Activated CD4-positive, CD25-positive, alpha-beta regulatory T cell treated with anti-CD3 and anti-CD28 coated beads, Interleukin-2, amount 50 U/mL, for 16 hours (primary cell): ENCODE measurements at places on chromosomes 3 and 15.

DNA sequence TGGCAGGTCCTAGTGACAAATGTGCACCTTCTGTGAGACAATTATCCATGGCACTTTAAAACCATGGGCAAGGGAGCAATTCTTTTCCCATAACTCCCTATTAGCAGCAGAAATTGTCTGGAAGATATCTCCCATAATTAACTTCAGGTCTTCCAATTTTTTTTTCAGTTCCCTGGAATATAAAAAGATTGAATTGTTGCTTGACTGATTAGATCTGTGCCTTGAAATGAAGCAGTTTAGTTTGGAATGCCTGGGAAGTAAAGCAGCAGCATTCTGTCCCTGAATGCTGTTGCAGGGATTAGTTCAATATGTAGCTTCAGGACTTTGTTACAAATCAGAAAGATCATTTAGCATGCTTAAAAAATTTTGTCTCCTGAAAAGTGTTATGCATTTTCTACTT, 137.0 kb upstream of the GOLGA6L4 start:
- no peak for DNase-seq

- DNase-seq: no peak
These were observed 88.8 kb upstream of the PPIB start for GRCh38 chr15:64251658-64252057.

DNA sequence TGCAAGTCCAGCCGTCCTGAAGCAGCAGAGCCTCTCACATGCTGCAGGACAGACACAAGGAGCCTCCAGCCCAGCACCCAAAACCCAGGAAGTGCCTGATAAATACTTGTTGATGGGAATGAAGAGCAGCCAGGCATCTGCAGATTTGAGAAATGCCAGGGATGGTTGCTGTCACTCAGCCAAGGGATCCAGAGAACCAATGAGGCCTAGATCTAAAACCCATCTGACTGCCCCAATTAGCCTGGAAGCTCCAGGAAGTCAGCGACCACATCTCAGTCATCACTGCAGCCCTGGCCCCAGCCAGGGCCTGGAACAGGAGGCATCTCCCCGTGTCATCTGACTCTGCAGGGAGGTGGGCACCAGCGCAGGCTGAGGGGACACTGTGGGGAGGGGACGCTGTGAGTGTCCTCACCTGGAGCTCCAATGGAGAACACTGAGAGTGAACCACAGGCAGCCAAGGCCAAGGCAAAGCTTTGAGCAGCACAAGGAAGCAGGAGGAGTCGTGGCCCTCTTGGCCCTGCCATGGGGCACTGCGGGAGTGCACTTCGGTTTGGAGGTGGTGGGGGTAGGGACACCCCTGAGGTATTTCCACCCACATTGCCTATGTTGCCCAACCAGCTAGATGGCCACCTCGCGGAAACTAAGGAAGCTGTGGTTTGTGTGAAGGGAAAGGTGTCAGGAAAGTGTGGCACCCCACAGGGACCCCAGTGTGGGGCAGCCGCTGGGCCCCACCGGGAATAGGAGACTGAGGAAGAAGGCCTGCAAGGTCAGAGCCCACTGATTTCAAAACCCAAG, 229.5 kb downstream of the VPS13C start:
- no peak for DNase-seq

- no peak for DNase-seq
These were observed 93.3 kb downstream of the TRIM42 start for GRCh38 chr3:140770977-140771667.

- no peak for DNase-seq
These were observed 341.1 kb downstream of the DIPK2A start for GRCh38 chr3:144312702-144313101.

DNA sequence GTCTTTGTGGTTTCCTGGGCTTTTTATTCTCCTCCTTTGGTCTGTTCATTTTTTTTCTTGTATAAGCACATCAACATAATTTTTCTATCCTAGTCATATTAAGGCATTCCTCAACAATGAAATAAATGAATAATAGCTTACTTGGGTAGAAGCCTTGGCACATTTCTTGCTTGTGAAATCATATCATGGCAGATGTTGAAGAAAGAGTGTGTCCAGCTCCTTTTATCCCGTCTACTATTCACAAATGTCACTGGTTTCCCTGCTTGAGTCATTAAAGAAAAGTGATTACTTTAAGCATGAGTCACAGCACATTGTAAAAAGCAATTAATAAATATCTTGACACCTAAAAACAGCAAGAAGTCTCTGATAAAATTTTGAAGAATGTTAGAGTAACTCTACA, 42.1 kb downstream of the MINAR1 start:
- no peak for DNase-seq

- DNase-seq: no peak
These were observed 11.9 kb downstream of the C2CD4B start for GRCh38 chr15:62153228-62153627.

- no peak for DNase-seq
These were observed 191.3 kb upstream of the ZNF385D start for GRCh38 chr3:21942328-21942727.

- no peak for DNase-seq
These were observed 10.3 kb upstream of the MTMR10 start for GRCh38 chr15:31001702-31002101.

DNA sequence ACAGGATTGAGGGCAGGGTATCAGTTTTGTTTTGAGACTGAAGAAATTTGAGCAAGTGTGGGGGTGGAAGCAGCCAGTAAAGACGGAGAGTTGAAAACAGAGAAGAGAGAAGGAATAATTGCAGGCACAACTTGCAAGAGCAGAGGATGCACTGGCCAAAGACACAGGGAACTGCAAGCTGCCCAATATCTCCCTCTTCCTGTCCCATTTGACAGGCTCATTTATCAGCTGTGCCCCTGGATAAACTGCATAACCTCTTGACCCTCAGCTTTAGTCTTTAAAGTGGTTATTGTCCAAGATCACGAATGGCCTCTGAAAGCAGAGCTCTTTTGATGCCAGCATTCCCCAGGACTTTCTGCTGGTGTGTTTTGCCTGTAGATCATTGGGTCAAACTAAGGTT, 5.0 kb upstream of the RAMAC start:
- no peak for DNase-seq

DNA sequence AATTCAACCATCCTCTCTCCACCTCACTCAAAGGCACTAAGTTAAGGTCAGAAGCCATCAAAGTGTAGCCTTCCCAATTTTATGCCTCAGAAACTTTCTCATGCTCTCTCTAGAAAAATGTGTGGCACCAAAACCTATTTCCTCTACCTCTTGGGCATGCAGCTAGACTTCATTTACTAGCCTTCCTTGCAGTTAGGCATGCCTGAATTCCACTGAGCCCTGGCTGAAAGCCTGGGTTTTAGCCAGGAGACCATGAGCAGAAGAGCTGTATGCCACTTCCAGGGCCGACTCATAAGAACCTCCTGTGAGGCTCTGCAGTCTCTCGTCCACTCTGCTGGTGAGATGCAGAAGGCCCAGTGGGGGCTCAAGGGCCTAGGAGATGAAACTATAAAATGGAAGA, 145.0 kb downstream of the MYLK start:
- no peak for DNase-seq

- no peak for DNase-seq
These were observed 164.3 kb downstream of the NSMCE3 start for GRCh38 chr15:29105151-29105854.

- DNase-seq: no peak
These were observed 48.5 kb upstream of the LMCD1 start for GRCh38 chr3:8453153-8453552.

- no peak for DNase-seq
These were observed 13.3 kb upstream of the TM4SF1 start for GRCh38 chr3:149390772-149391212.

GRCh38 chr3:194169595-194169994, 33.6 kb downstream of the HES1 start:
- DNase-seq: no peak

- DNase-seq: no peak
These were observed 22.1 kb upstream of the TRA2B start for GRCh38 chr3:185959609-185960521.

DNA sequence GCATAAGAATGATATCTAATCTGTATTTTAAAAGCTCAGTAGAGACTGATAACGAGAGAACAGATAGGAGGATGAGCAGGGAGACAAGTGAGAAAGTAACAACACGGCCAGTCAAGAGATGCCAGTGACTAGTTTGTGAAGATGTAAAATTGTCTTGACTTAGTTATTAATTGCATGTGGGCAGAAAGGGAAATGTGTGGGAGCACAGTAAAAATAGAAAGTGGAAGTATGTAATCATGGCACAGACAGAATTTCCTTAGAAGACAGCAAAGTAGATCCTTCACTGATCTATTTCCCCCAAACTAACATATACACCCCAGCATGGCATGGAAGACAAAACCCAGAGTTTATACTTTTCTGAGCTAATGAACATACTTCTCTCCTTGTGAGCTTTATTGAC, 344.5 kb downstream of the FGF12 start:
- no peak for DNase-seq

DNA sequence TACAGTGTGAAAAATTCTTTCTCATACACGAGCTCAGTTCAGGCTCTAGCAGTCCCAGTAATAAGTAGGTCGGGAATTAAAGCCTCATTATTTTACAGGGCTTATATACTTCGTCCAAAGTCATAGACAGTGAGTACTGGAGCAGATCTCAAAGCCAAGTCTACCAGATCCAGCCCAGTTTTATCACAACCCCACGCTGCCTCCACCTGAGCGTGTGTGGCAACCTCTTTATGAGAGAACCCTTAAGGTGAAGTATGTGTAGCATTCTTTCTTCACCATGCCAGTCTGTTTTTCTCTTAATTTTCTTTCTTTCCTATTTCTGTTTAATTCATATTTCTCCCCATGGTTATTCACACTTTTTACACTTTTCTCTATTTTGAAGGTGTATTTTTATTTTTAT, 574.6 kb upstream of the ARPP21 start:
- DNase-seq: no peak

DNA sequence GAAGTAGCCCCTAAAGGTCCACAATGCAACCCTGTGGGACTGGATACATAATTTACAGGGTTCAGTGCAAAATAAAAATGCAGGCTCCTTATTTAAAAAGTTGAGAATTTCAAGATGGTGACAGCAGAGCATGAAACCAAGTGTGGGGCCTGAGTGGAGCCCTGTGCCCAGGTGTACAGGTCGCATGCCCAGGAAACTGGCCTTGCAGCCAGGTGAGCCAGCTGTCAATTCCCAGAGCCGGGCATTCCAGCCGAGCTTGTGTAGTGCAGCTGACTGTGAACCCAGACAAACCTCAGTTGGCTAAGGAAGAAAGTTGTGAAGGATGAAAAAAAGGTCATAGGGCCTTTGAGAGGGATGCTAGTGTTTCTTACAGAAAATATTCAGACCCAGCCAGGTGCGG, 27.6 kb downstream of the POPDC2 start:
- no peak for DNase-seq

DNA sequence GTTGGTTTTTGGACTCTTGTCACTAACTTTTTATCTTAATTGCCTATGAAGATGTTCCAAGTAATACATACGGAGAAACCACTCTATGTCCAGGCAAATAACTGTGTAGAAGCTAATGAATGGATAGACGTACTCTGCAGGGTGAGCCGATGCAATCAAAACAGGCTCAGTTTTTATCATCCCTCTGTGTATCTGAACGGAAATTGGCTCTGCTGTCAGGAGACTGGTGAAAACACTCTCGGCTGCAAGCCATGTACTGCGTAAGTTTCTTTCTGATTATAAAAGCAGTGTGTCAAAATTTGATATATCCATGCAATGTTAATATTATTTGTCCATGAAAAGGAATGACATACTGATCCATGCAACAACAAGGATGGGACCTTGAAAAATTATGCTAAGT, 121.6 kb downstream of the RASA2 start:
- no peak for DNase-seq

- DNase-seq: no peak
These were observed 31.0 kb downstream of the ALDH1L1 start for GRCh38 chr3:126149256-126149902.

DNA sequence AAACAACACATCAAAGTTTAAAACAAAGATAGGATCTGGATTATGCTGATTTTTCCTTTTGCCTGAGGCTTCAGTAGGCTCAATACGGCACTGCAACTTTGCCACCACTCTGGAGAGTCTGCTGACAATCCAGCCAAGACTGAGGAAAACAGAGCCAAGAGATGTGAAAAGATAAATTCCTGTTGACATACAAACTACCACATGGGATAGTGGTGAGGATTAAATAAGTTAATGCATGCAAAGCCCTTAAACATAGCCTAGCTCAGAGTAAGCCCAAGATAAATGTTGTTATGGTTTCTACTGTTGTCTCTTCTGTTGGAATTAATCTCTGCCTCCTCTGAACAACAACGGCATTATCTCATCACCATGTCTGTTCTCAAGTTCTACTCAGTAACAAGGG, 245.9 kb upstream of the LMCD1 start:
- DNase-seq: no peak
